ENCODE measurements at places on chromosomes 1 and 21.

DNA sequence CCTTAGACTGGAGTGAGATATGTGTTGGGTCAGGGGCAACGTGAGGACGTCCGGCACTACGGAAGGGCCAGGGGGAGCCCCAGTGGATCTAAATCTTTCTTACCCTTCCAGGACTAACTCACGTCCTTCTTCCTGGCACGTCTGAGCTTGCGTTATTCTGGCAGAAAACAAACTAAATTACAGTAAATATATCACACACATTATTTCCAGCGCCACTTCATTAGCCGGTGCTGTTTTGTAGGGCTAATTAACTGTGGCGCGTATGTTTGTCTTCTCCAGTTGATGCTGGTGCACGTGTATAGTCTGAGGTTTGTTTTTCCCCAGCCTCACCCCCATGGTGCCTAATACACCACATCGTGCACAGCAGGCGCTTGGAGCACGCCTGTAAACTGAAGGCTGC lies 59.2 kb downstream of the TLR5 start:
- DNase-seq = no peak

- DNase-seq = no peak
These were observed 21.3 kb upstream of the CYP4X1 start for GRCh38 chr1:47002211-47002610.

DNA sequence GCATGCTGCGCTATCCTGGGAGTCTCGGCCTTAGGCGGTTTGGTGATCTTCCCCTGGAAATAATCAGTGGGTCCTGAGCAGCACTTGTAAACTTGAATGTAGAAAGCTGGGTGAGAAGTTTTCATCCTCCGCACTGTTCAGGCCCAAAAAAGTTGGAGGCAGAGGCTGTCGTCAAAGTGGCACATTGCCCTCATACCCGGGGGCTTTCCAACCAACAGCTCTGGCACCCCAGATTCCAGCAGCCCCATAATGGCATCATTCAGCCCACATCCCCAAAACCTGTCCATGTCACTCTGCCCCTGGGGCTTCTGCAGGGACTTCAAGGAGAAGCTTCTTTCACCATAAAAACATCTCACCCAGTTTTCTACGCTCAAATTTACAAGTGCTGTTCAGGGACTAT lies 59.3 kb downstream of the TOR1AIP2 start:
- DNase-seq = no peak

- DNase-seq = no peak
These were observed 860 bp downstream of the TMEM63A start for GRCh38 chr1:225881081-225881958.

DNA sequence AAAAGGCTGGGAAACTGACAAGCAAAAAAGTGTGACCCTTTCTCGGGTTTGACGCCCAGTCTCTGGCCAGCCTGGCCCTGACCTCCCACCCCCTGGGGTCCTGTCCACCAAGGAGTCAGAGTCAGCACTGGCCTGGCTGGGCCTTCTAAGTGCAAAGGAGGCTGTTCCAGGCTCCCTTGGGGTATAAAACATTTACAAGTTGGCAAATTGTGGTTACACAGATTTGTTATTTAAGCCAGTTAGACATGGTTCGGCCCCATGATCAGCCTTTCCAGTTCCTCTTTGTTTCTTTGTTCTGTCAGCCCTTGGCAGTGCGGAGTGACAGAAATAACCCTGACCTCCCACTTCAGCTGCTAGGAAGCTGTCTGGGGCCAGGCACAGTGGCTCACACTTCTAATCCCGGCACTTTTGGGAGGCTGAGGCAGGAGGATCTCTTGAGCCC lies 161.6 kb upstream of the RAB4A start:
- peak; percentile 35 for DNase-seq

- DNase-seq = no peak
These were observed 9.5 kb upstream of the C1orf167 start for GRCh38 chr1:11752359-11753088.

- no peak for DNase-seq
These were observed 134.6 kb downstream of the HUNK start for GRCh38 chr21:32007456-32007855.

DNA sequence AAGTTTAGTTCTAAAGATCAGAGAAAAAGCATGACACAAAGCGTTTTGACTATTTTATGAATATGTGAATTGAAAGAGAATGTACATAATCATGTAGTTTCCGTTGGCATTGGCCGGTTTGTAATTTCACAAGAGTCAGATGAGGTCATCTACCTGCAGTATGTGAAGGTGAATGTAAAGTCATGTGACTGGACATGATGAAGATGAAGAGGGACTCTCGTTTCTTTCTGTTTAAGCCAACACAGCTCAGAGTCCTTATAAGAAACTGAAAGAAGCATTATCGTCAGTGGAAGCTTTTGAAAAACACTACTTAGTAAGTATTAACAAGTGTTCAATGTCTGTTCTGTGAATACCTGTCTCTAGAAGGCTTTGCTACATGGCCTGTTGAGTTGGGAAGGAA lies 30.9 kb upstream of the PWP2 start:
- no peak for DNase-seq

GRCh38 chr1:162412002-162412401 lies at the start of gene SH2D1B:
Gene SH2D1B, minus strand, starts transcription at chr1:162412136. Its CDS starts 120 bp downstream, at chr1:162412016.
- no peak for DNase-seq

Measured in ascending aorta (tissue), 2 donors.